Left ventricle myocardium inferior (tissue), 1 donor: ENCODE measurements at places on chromosomes 7 and 10. TPM values are rescaled to one million over a fixed set of nuclear protein-coding genes. Genes with fewer than 3 reads are reported as not detected.

ZNF804B gene
- total RNA-seq = not detected

RAB11FIP2 gene
- total RNA-seq = 9.0 TPM

MKX gene
- total RNA-seq = 0.22 TPM

ASZ1 gene
- not detected for total RNA-seq

DNA sequence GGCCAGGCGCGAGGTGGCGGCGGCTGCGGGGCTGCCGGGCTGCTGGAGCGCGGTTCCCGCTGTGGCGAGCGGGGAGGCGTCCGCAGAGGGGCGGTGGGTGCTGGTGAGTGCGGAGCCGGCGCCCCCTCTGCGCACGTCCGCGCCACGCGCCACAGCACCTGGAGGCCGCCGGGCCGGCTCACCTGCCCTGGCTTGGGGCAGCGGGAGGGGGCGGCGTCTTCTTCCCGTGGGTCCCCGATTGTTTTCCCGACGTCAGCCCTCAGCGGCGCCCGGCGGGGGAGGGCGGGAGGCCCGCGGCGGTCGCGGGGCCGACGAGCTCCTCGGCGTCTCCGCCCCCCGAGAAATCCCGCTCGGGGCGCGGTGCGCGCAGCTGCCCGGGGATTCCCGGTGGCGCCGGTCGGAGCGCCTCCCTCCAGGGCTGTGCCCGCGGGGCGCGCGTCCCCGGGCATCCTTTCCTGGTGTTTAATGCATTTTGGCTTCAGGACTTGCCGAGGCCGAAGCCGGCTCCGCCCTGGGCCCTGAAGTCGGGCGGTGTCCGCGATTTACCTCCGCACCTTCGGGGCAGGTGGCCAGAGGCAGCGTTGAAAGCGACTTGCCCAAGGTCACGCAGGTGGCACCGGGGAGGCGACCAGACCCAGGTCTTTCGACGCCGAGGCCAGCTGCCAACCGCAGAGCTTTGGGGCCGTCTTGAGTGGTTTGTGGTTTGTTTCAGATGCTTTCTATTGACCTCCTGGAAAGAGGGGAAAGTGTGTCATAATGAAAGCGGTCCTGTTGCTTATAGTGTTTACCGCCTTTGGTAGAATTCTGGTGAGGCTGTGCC lies 561 bp downstream of the PLEKHA1 start:
- DNase-seq = peak; percentile 53

DNA sequence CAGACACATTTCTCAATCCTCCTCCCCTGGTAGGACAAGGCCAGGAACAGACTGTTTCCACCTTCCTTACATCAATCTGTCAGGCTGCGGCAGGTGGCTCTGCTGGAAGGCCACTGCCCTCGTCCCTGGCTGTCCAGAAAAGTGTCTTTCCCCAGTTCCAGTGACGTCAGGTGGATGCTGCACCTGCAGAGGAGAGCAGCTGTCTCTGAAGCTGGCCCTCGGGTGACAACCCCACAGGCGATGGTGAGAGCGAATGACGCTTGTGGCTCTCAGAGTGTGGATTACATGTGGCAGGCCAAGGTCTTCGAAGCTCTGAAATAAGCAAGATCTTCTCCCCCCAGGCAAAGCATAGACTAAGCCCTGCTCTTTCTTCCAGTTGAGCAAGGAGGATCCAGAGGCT lies 146.9 kb upstream of the RET start:
- no peak for DNase-seq

- no peak for DNase-seq
These were observed 101.7 kb downstream of the MGMT start for GRCh38 chr10:129568583-129569344.

DNA sequence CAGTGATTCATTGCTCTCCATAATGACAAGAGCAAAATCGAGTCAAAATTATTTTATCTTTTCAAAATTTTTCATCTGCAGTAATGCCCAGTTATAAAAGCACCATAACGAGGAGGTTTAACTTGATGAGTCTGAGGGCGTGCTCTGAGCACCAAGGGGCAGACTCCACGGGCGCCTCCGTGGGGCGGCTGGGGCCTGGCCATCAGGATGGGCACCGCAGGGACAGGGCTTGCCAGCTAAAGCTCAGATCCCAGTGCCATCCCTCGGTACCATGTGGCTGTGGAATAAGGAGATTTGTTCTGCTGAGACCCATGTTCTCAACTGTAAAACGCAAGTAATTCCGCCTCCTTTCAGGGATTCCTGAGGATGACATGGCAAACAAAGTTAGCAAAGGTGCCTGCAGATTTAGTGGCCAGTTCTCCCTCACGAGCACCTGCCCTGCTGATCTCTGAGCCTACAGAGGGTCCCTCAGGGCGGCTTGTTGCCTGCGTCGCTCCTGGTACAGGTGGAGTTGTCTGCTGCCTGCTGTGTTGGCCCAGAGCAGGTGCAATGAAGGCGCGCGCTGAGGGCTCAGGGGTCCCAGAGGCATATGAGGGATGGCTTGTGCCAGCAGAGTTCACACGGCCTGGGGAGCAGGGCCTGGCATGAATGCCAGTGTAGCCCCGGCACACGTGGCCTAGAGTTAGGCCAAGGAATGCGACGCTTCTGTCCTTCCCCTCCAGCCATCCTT lies 584.4 kb downstream of the TCERG1L start:
- DNase-seq = no peak
